Stimulated activated CD8-positive, alpha-beta memory T cell treated with anti-CD3 and anti-CD28 coated beads, Interleukin-7, amount 100 ng/mL, for 1 hour (primary cell): ENCODE measurements at places on chromosomes 16 and 17.
A peak's percentile ranks its signal among the peaks of the same experiment; 100 is the strongest.

- DNase-seq, result no peak
Observed at GRCh38 chr16:68421076-68421475, 27.2 kb downstream of the SMPD3 start.

DNA sequence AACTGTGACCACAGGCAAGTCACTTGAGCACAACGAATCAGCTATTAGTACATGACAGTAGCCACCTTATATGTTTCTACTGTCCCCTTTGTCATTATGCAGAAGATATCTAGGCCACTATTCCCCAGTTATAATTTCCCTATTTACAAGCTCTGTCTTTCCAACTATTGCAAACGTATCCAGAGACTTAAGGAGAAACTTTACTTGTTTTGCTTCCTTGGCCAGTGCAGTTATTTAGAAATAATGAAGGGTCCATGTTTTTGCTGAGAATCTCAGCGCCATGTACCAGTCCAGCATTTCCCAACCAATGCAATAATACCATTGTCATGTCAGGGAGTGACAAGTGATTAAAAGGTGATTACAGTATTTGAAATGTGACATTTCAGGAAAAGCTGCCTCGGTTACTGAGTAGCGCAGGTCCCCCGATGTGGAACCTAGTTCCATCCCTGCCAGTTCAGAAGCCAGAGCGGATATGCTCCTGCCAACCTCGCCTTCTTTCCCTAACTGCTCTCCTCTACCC is 743 bp downstream of the ZNF624 start:
- no peak for DNase-seq

GRCh38 chr17:65137021-65137939 is at the start of gene RGS9:
Gene RGS9 (plus strand): TSS chr17:65137370. CDS start chr17:65137541, 171 bp downstream.
- peak; percentile 71 for DNase-seq

DNA sequence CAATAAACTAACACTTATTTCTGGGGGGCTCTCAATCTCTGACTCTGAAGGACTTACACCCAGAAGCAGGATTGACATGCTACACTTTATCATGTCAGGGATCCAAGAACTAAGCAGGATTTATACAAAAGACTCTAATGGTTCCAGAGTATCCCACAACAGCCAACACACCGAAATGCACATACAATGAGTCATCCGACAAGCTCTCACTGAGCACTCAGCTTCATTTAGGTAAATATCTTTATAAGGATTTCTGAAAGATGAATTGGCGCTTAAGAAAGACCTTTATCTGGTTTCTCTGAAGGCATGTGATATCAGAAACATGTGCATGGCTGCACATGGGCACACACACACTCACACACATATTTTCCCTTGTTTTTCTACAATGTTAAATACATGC is 77.2 kb downstream of the TOX3 start:
- DNase-seq, result no peak

DNA sequence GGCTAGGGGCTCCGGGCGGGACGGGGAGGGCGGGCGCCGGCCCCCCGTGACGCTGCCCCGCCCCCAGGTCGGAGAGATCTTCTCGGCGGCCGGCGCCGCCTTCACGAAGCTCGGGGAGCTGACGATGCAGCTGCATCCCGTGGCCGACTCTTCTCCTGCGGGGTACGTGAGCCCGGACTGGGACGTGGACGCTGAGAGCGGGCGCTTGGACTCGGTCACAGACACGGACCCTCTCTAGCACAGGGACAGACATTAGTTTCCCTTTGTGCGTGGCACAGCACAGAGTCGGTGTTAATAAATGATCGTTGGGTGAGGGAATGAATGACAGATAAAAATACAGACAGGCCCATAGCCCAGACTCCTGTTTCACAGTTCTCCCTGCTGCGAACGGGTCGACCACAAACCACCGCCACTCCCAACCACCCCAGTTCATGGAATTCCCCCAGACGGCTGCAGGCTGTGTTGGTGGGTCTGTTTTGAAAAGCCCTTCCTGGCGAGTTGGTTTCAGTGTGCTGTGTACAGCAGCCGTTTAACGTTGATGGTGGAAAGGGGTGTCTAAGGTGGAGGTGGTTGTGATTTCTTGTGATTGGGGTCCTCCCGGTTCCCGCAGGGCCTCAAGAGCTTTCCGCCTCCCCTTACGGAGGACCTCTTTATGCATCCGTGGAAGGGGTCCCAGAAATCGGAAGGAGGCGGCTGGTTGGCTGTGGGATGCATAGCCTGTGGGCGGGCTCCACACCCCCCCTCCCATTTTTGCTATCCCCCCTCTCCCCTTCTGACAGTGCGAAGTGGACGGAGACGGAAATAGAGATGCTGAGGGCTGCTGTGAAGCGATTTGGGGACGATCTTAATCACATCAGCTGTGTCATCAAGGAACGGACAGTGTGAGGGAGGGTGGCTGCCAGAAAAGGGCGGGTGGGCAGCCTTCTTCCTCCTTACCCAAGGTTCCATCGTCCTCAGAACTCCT is 2.9 kb downstream of the RNASEK start:
- DNase-seq, result peak; percentile 57

- DNase-seq, result no peak
Observed at GRCh38 chr16:4733747-4734062, 366 bp downstream of the ANKS3 start.

DNA sequence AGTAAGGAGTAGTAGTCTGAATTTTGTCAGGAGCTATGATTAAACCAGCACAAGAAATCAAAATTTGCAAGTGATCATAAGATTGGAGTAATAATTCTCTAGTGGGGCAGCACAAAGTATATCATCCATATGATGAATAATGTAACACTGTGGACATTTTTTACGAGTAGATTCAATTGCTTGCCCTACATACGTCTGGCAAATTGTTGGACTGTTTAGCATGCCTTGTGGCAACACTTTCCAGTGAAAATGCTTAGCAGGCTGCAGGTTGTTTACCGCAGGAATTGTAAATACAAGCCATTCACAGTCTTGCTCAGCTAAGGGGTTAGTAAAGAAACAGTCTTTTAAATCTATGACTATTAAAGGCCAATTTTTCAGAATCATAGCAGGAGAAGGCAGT is 35.7 kb downstream of the ATF7IP2 start:
- no peak for DNase-seq
